Stimulated activated CD8-positive, alpha-beta memory T cell treated with anti-CD3 and anti-CD28 coated beads, Interleukin-4, amount 100 ng/mL, for 1 hour (primary cell): ENCODE measurements at places on chromosomes 4 and X.

DNA sequence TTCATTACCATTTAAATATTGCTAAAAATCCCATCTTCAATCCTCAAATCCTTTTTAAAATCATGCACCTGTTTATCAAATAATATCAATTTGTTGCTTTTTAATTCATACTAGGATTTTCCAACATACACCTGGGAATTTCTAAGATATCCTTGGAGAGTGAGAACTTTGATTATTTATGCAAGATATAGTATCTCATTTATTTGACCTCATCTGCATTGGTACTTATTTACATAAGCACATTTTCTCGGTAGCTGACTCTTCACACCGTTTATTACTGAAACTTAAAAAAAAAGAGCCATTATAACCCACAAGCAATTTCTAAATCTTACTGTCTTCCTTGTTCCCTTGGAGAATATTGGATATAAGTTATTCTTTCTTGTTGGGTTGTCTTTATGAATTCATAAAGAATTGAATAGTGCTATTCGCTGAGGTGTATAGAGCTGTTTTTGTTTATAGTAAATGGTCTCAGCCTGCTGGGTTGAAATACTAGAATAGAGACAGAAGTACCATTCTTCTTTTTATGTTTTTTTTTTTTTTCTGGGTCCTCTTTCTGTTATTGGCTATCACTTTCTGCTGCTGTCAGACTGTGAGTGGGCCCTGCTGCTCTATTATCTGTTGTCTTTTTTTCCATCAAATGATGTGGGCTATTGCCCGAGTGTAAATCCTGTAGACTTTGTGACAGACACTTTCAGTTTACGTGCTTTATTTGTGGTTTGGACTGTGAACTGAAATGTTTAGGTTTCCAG lies 2.9 kb downstream of the UGT8 start:
- no peak for DNase-seq

- no peak for DNase-seq
Measured at GRCh38 chr4:74376888-74377483, 12.0 kb downstream of the EREG start.

GRCh38 chrX:12790885-12791256 lies 341 bp upstream of the PRPS2 start:
- no peak for DNase-seq

DNA sequence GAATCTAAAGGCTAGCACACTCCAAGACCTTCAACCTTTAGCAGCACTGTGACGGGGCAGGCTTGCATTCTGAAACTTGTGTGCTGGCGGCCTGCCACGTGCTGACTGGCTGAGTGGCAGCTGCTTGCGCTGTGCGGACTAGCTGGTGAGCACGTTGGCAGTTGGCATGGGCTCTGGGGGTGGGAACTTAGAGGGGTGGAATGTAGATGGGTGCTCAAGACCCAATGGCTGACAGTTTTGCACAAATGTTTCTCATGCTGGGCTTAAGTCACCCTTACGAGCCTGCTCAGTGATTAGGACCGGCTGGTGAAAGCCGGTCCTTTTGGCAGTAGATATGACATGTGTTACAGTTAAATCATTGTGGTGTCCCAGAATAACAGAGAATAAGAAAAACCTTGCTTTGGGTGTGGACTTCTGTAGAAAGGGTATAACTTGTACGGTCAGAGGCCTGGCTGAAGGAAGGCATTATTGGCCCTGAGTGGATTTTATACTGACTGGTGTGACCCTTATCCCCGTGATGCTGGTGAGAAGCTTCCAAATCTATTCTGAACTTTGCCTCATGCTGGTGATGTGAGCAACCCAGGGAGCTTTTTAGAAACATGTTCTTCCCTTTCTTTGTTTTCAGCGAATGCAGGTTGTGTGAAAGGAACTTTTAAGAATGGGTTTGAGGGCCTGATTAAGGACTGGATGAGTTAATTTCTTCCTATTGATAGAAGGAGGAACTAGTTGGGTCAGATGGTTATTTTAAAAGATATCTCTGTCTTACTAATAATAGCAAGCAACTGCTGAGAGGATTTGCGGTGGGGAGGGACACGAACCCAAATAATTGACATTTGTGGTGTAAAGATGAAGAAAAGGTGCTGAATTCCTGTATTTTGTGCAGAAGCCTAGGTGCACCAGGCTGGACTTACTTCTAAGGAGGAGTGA lies 107.4 kb upstream of the SLC4A4 start:
- DNase-seq: no peak

GRCh38 chr4:57162499-57163019 lies 52.4 kb upstream of the IGFBP7 start:
- no peak for DNase-seq
